Epithelial cell of proximal tubule (primary cell): ENCODE measurements at places on chromosomes 4 and X. TPM values are rescaled to one million over a fixed set of nuclear protein-coding genes. Genes with fewer than 3 reads are reported as not detected.

DNA sequence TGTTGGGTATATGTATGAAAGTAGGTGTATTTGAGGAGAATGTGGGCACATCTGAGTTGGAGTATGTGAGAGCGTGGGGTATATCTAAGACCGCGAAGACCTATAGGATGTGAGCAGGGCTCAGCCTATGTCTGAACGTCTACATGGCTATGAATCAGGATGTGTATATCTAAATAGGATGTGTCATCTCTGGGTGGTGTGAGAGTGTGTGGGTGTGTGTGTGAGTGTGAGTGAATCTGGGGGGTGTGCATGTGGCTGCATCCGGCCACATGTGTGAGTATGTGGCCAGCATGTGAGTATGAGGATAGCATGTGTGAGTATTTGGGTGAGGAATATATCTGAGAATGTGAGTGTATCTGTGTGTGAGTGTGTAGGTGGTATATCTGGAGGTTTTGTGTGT lies 7.7 kb downstream of the GPR173 start:
- no peak for DNase-seq

GRCh38 chrX:10564484-10564883 lies 55.9 kb downstream of the MID1 start:
- no peak for DNase-seq

GRCh38 chr4:182604953-182605352 lies 312.2 kb downstream of the DCTD start:
- DNase-seq = no peak

GRCh38 chr4:125187226-125188176 lies 127.3 kb upstream of the FAT4 start:
- DNase-seq = no peak

DNA sequence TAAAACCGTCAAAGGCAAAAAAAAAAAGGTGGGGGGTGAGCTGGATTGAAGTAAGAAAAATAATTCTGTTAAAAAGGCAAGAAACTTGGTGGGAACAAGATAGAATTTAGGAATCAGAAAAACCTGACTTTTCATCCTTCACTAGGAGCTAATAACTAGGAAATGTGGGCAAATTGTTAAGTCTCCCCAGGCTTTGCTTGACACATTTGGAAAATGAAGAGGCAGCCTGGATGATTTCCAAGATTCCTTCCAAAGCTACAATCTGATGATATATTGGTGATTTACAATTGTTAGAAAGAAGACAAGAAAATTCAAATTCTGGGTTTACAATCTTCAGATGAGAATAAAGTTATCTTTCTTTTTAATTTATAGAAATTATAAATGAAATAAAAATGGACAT lies 1062.5 kb downstream of the ADGRL3 start:
- DNase-seq = no peak

DNA sequence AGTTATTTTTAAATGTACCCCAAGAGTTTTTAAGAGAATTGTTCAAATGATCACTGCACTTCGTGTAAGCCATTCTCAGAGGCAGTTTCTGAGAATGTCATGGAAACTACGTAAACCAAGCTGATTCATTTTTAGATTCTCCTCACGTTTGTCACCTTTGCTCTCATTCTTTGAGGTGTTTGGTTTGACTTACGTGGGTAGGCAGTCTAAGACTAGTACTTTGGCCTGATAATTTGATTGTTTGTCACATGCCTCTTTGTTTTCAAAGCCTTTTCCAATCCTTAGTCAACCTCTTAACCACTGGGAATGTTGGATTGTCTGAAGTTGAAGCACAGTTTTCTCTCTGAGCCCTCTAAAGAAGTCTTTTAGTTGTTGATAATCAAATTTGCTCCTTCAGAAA lies 10.5 kb downstream of the SEPTIN11 start:
- peak; percentile 87 for DNase-seq

The ADH1C gene
- total RNA-seq = not detected in 2 replicates

The KLKB1 gene
- not detected in 2 replicates for total RNA-seq

The MAGED1 gene
- 81.2 and 114 TPM in 2 replicates for total RNA-seq
